ENCODE measurements at places on chromosomes 6 and 20.

DNA sequence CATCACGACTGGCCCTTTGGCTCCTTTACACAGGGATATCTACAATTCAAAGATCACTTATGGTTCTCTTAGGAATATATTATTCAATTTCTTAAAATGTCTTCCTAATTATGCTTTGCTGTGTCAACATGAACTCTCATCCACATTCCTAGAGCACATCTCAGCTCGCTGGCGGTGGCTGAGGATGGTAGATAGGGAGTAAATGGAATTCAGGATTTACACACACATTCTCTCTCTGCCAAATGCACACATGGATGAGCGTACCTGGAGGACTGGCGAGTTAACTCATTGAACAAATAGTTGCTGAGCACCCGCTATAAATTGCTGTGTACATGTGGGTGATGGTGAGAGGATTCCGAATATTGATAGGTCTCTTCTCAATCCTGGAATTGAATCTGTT, 4.8 kb upstream of the MRPS10 start:
- DNase-seq = no peak

GRCh38 chr6:27687154-27688013, 214.5 kb upstream of the ZNF184 start:
- peak; percentile 70 for DNase-seq

DNA sequence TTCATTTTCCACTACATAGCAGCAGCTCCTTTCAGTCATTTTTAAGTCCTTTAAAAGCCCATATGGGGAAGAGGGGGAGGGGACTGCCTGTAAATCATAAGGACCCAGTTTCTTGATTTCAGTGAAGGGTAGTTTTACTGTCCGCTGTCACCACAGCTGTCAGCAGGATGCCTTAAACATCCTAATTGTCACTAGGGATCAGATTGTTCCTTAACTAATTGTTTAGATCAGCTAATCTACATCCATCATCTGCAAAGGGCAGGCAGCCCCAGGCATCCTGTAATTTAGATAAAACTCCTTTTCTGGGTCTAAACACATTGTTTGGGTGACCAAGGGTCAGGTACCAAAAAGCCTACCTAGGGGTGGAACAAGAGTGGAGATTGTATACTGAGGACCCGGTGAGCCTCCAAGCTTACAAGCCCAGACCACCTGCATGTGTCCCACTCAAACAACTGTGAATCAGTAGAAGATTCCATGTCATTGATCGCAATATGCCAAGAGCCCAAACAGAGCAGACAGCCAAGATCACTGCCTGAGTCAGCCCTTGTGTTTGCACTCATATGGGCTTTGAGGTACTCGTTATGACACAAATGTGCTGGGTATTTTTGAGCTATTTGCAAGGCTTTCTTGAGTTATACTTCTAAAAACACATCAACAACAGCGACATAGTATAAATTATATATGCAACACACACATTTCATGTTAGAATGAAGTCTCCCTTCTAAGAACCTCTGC, 198.7 kb upstream of the CEP162 start:
- no peak for DNase-seq

GRCh38 chr6:143370812-143371370, 79.6 kb downstream of the ADAT2 start:
- DNase-seq = no peak

DNA sequence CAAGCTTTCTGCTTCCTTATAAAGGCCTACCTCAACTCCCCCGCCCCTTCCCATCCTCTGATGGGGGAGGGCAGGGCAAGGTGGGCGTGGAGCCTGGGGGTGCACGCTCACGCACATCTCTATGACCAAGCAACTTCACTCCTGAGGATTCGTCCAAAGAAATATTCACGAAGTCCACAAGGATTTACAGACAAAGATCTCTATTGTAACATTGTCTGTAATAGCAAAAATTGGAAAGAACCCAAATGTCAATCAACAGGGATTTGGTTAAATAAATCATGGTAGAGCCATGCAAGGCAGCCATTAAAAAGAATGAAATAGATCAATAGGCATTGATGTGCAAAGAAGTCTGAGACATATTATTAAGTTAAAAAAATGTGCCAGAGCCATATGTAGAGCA, 130.4 kb upstream of the AFDN start:
- DNase-seq = no peak

GRCh38 chr6:13289789-13290318, 38.5 kb downstream of the TBC1D7 start:
- no peak for DNase-seq

- no peak for DNase-seq
Observed at GRCh38 chr6:22610127-22610526, 40.8 kb downstream of the HDGFL1 start.

DNA sequence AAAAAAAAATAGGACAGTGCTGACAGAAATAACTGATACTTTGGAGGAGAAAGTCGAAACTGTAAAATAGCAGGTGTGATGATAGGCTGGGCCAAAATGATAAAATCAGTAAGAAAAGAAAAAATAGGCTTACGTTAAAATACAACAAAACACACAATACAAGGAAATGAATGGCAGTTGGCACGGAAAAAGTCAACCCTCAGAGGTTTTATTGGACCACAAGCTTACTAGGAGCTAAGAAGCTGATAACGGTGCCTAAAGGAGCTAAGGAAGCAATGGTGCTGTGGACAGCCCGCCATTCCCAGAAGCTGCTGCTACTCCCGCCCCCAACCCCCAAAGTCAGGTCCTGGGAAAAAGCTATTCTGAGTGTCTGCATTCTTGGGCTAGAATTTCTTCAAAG, 55.9 kb upstream of the RNF146 start:
- no peak for DNase-seq

DNA sequence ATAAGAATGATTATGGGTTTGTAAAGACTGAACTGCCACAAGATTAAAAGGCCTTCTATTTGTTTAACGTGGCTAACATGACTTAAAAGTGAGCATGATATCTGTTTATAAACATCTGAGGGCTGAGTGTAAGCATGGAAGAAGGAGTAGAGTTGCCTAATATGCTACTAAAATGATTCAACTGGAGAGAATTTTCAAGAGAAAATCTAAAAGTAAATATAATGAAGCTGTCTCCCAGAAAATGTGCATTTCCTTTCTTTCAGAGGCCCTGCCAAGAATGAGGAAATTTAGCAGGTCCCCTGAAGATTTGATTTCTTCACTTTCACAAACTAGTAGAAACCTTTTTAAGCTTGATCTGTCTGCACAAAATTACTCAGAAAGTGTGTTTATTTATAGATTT, 4.2 kb upstream of the EYA4 start:
- no peak for DNase-seq

- no peak for DNase-seq
Observed at GRCh38 chr6:154888421-154889295, 106.5 kb upstream of the TIAM2 start.

DNA sequence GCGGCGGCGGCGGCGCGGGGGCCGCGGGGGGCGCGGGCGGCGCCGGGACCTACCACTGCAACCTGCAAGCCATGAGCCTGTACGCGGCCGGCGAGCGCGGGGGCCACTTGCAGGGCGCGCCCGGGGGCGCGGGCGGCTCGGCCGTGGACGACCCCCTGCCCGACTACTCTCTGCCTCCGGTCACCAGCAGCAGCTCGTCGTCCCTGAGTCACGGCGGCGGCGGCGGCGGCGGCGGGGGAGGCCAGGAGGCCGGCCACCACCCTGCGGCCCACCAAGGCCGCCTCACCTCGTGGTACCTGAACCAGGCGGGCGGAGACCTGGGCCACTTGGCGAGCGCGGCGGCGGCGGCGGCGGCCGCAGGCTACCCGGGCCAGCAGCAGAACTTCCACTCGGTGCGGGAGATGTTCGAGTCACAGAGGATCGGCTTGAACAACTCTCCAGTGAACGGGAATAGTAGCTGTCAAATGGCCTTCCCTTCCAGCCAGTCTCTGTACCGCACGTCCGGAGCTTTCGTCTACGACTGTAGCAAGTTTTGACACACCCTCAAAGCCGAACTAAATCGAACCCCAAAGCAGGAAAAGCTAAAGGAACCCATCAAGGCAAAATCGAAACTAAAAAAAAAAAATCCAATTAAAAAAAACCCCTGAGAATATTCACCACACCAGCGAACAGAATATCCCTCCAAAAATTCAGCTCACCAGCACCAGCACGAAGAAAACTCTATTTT, 2.0 kb downstream of the FOXC1 start:
- no peak for DNase-seq

DNA sequence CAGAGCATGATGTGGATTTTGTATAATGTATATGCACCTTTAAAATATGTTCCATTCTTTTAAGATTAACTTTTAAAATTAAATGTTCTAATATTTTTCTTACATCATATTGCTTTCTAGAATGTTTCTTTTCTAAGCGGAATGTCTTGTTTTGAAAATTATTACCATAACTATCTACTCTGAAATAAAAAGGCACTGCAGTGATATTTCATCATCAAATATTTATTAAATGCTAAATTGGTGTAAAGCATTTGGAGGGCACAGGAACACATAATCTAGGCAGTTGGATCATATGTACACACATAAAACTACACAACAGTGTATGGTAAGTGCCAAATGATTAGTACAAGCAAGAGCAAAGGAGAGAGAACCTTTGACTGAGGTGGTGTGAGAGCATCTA, 13.8 kb downstream of the BICRAL start:
- DNase-seq = no peak

- DNase-seq = no peak
Observed at GRCh38 chr6:159913862-159914564, 23.2 kb downstream of the MAS1 start.

DNA sequence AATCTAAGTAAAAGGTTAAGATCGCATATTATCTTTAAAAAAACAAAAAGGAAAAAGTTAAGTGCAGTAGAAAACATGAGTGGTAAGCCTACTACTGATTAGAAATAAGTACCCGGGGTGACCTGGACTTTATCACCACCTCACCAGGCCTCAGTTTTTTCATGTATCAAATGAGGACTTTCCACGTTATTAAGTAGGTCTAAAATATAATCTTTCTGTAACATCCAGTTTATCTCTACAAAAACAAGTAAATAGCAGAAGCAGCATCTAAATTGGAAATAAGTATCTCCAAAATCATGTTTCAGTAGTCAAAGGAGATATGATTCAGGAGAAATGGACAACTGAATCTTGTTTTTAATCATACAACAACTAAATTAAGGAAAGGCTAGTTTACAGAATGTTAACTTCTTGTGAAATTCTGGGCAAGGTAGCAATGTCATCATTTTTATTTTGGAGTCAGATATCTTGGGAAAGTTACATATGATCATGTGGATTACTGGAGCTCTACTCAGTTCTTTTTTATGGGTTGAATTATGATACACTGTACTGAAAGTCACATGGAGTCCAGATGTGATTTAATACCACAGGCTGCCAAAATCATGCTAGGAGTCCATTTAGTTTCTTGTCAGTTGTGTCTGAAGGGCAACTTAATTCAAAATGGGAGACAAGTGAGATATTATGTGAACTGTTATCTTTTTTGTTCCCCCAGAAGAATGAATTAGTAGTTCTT, 114.7 kb upstream of the PRL start:
- no peak for DNase-seq

GRCh38 chr20:25606094-25606695, 17.6 kb downstream of the NANP start:
- DNase-seq = no peak

GRCh38 chr6:40350747-40351217, 236.4 kb downstream of the LRFN2 start:
- no peak for DNase-seq

DNA sequence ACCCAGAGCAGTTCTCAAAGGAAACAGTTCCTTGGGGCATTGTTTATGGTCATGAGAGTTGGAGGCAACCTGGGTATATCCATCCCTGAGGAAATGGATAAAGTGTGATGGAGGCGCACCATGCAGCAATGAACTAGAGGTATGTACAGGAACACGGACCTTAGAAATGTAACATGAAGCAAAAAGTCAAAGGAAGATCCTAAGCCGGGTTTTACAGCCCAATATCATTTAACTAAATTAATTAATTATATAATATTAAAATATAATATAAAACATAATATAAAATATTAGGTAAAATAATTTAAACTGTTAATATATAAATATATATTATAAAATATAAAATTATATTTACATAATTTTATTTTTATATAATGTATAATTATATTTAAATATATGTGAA, 44.1 kb upstream of the RNF8 start:
- DNase-seq = no peak

DNA sequence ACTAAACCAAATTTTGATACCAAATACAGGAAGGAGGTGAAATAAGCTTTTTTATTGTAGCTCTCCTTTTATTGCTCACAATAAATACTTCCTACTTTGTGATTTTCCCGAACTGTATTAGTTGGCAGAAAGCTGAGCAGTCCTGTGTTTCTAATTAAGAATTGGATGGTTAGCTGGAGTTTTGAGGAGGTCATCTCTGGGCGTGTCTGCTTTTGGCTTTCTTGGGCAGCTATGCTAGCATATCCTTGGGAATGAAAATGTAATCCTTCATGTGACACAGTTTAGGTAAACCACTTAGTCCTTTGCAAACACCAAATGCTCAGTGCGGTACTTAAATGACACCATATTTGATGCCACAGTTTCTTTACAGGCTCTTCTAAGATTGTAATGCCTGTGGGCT, 67.5 kb downstream of the MTHFD1L start:
- no peak for DNase-seq

DNA sequence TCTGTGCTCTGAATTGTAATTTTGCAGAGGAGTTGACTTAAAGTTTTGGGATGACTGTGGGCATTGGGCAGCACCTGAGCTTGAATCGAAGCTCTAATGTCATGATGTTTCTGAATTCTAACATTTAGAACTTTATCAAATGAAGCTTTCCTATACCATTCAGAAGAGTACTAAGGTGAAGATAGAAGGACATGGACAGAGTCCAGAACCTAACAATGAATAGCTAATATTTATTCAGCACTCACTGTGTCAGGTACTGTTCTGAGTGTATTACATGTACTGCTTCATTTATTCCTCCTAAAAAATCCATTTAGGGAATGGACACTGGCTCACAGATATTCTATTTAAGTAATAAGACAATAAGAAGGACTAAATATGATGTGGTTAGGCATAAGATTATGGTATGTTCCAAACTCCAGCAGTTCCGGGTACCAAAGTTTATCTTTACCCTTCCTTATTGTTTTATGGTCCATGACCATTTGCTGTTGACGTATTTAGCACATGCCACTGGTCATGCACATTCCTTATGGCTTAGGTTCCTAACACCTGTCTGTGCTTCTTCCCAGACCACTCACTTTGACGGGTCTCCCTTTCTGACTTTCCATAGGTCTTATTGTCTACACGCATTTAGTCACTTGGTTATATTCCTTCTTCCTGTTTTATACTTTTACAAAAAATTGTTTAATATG, 20.3 kb downstream of the BCKDHB start:
- DNase-seq = no peak

DNA sequence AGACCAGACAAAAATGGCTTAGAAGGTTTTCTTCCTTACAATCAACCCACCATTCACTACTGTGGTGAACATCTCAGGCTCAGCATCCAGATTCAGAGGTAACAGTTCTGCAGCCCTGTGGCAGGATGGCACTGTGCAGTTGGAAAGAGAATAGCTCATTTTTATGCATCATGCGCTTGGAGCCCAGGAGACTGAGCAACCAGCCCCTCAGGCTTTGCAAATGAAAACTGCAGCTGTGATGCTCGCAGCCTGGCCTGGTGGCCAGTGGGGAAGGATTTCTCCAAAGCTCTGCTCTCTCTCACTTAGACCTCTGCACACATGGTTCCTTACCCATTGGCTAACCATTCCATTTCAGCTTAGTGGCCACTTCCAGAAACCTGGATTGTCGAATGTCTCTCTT, 45.8 kb downstream of the GABRR2 start:
- no peak for DNase-seq
